ENCODE measurements at places on chromosomes 13 and 19. TPM values are rescaled to one million over a fixed set of nuclear protein-coding genes. Genes with fewer than 3 reads are reported as not detected.

The SBSN gene
- total RNA-seq: 3.9 TPM

The PRRG2 gene
- total RNA-seq: 0.93 TPM

The TLE6 gene
- total RNA-seq: 4.5 TPM

The NEK5 gene
- total RNA-seq: 0.05 TPM

The RELB gene
- 33.8 TPM for total RNA-seq

The OXGR1 gene
- total RNA-seq: not detected

The PTPRH gene
- total RNA-seq: 4.5 TPM

The WDR87 gene
- total RNA-seq: not detected

The EHD2 gene
- 172 TPM for total RNA-seq

The SLC7A9 gene
- 0.52 TPM for total RNA-seq

The CGB8 gene
- total RNA-seq: 2.7 TPM

The LILRB2 gene
- 0.06 TPM for total RNA-seq

The C19orf25 gene
- 8.7 TPM for total RNA-seq

The C19orf73 gene
- total RNA-seq: 0.82 TPM

The GPC6 gene
- total RNA-seq: 7.2 TPM

The ATP1A3 gene
- 5.9 TPM for total RNA-seq

The IGFL1 gene
- 1.5 TPM for total RNA-seq

The PSG1 gene
- total RNA-seq: 0.23 TPM

The MYO16 gene
- 0.09 TPM for total RNA-seq

The MUC16 gene
- not detected for total RNA-seq

The FGF22 gene
- total RNA-seq: 0.26 TPM

The CBY2 gene
- 0.14 TPM for total RNA-seq

The ZNF14 gene
- 2.4 TPM for total RNA-seq

The ABHD17A gene
- 18.5 TPM for total RNA-seq
